Stimulated activated CD8-positive, alpha-beta memory T cell treated with anti-CD3 and anti-CD28 coated beads, Interleukin-4, amount 100 ng/mL, for 24 hours (primary cell): ENCODE measurements at places on chromosomes 5 and 9.

- no peak for DNase-seq
These were observed 91.8 kb upstream of the TXNDC8 start for GRCh38 chr9:110429453-110429852.

GRCh38 chr9:21965401-21965951, 28.7 kb downstream of the CDKN2A start:
- no peak for DNase-seq

DNA sequence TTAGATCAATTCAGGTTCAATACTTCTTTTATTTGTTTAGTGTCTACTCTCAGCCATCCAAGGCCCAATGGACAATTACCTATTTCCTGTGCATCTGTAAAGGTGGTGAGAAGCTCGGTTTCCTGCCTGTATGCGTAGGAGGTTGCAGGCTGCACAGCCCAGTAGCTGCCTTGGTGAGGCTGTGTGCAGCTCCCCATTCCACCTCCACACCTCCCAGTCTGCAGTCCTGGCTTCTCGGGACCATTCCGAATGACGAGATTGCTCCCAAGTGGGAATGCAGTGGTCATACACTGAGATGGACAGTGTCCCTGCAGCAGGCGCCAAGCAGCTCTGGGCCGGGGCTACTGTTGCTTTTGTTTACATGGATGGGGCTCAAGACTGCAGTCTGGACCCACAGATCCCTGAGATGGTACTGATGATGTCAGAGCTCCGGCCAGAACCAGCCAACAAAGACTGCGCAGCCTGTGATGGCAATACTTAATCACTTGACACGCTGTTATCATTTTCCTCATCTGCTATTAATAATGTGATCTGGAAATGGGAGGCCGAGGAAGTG, 206.1 kb upstream of the IRX1 start:
- no peak for DNase-seq

- no peak for DNase-seq
These were observed 8.6 kb downstream of the TRPM3 start for GRCh38 chr9:71112866-71113265.

GRCh38 chr9:96202971-96203780, 98.8 kb downstream of the HSD17B3 start:
- no peak for DNase-seq

- no peak for DNase-seq
These were observed 14.1 kb downstream of the SPATA9 start for GRCh38 chr5:95668728-95669127.

DNA sequence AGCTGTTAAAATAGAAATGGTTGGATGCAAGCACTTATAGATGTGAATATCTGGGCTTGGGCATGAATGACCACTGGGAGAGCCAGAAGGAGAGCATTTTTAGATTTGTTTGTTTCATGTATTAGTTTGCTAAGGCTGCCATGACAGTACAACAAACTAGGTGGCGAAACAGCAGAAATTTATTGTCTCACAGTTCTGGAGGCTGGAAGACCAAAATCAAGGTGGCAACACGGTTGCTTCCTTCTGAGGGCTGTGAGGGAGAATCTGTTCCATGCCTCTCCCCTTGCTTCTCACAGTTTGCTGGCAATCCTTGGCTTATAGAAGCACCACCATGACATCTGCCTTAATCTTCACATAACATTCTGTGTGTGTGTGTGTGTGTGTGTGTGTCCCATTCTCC, 20.2 kb upstream of the CDC23 start:
- DNase-seq = no peak

DNA sequence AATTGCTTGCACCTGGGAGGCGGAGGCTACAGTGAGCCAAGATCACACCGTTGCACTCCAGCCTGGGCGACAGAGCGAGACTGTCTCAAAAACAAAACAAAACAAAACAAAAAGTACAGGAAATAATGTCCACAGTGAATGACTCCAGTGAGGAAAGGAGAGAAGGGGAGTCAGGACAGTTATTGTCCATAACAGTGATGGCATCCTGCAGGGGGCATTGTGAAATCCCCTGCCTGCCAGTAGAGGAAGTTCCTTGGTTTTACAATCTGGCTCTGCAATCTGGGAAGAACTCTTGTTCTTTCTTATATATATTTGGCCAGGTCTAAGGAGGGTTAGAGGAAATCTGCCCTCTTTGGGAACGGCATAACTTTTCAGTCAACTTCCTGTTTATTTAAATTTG, 8.2 kb downstream of the SH3GL2 start:
- no peak for DNase-seq

DNA sequence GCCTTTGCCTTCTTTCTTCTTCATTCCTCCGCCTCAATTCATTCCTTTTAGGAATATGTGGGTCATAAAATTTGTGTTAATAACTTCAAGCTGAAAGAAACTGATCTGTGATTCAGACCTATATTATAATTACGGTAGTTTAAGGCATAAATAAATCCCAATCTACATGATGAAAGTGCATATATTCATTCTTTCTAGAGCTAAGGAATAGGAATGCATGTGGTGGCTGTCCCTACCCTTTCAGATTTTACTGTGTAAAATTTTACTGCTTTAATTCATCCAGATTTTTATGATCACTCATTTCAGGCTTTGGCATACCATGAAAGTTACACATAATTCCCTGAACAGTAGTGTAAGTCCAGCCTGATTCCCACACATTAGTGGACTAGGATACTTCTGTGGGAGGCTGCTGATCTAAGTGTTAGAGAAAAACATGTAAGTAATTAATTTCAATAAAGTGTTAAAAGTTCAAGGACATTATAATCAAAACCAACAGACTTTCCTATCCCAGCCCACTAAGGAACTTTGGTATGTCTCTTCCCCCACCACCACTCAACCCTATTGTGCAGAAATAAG, 83.1 kb downstream of the HINT1 start:
- DNase-seq = no peak

GRCh38 chr9:108905494-108905893, 28.4 kb downstream of the ELP1 start:
- no peak for DNase-seq

- DNase-seq = no peak
These were observed 218.8 kb downstream of the PRR16 start for GRCh38 chr5:120682851-120683250.

- no peak for DNase-seq
These were observed 55.5 kb downstream of the TMOD1 start for GRCh38 chr9:97556721-97557605.

GRCh38 chr5:13957032-13957645, 12.7 kb upstream of the DNAH5 start:
- no peak for DNase-seq

- no peak for DNase-seq
These were observed 80.0 kb downstream of the SEMA4D start for GRCh38 chr9:89417832-89418473.

- no peak for DNase-seq
These were observed 39.3 kb upstream of the IFNE start for GRCh38 chr9:21521448-21521847.

DNA sequence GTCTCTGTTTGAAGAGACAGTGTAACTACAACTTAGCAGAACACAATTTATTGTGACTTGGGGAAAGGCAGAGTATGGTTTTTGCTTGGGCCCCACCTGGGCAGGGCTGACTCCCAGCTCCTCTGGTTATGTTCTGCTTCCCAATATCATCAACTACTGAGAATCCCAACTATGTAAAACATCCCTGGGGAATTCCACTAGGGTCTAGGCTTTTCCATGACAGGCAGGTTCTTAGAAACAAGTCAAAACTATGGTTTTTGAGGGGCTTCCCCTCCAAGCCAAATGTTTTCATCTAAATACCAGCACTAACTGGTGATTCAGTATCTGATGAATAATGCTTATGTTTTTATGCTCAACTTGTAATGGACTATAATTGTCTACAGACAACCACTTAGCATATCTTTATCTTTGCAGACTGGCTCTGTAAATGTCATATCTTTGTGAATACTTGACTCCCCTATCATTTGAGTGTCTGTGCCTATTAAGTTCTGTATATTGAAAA, 409.5 kb downstream of the PDE4D start:
- no peak for DNase-seq

- no peak for DNase-seq
These were observed 10.9 kb downstream of the FAT2 start for GRCh38 chr5:151580239-151580638.

- no peak for DNase-seq
These were observed 640.0 kb downstream of the MAT2B start for GRCh38 chr5:164145458-164145857.

GRCh38 chr5:146327989-146328388, 10.7 kb upstream of the POU4F3 start:
- no peak for DNase-seq

- DNase-seq = no peak
These were observed 50.2 kb downstream of the FOCAD start for GRCh38 chr9:20734275-20734674.

DNA sequence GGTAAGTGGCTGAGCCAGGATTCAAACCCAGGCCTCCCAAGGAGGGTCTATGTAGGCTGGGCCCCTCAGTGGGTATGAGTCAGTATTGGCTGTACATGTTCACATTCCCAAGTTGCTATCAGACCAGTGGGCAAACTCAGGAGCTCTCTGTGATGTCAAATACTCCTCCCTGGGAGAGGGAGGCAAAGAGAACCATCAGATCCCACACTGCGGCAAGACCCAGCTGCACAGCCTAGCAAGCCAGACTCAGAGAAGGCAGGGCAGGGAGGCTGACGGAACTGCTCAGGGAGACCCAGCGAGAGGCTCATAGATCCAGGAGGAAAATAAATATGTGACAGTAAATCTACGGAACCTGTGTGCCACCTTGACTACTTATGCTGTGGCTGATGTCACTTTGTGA, 42.6 kb upstream of the SAP30L start:
- no peak for DNase-seq

DNA sequence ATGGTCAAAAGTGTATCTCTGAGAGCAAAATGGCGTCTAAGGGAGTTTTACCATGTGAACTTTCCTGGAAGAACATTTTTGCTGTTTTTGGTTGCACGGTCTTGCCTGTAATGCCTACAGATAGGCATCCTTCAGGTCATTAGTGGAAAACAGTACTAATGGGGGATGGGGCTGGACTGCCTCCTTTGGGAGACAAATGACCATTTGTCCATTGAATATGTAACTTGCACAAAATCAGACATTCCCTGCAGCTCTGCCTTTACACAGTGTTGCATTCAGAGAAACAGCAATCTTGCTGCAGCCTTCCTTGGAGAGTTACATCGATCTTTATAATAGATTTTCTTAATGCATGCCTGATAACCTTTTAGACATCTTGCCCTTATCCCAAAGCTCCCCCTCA, 138.5 kb upstream of the EGFLAM start:
- no peak for DNase-seq

DNA sequence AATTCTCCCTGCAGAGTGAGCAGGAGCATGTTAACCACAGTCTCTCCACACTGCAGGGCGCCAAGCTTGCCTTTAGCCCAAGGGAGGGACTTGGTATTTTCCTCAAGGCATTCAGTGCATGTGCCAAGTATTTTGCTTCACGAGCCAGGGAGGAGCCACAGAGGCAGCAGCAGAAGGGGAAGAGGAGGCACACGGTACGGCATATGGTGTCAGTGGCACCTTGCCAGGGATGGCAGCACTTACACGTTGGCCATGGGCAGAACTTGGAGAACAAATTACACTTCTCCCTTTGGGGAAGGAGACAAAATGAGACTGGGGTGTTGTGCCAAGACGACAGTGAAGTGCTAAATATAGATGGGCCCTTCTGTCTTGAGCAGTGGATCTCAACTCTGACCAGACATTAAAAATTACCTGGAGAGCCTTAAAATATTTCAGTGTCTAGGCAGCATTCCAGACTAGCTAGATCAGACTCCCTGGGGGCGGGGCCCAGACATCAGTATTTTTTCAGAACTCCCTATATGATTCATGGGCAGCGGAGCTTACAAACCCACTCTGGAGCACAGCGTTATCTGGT, 155.8 kb downstream of the DRD1 start:
- DNase-seq = no peak

GRCh38 chr9:21989440-21990189, 4.6 kb downstream of the CDKN2A start:
- no peak for DNase-seq

GRCh38 chr5:7075470-7075869, 320.5 kb upstream of the ADCY2 start:
- no peak for DNase-seq

DNA sequence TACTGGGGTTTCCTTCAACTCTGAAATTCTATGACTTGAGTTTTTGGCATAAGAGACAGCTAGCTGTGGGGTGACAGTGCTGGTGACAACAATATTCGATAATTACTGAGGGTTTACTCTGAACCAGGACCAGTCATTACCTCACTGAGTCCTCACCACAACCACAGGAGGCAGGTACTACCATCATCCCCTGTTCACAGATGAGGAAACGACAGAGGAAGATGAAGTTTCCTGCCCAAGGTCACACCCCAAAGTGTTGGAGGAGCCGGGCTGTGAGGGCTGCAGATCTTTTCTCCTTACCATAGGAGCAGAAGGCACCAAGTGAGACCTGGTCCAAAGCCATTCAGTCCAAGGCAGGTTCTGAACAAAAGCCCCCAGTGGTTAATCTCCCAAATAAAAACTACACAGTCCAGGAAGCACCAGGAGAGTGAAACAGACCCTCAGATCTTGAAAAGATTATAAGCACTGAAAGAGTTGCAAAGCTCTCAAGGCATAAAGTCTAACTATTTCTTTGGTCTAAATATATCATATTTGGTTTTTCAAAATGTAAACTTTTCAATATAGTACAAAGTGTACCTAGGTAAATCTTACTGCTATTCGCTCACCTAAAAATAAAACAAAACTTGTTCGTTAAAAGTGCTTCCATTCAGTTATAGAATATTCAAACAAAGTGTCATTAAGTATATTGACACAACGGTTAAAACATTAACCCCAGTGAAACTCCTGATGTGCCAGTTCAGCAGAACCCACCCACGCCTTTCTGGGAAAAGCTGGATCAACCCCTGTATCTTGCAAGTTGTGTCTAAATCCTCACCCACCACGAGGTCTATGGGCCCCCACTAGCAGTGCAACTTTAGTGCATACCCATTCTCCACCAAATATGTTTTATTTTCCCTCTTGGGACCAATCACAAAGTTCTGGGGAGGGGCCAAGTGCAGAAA, 82.6 kb upstream of the EQTN start:
- no peak for DNase-seq

DNA sequence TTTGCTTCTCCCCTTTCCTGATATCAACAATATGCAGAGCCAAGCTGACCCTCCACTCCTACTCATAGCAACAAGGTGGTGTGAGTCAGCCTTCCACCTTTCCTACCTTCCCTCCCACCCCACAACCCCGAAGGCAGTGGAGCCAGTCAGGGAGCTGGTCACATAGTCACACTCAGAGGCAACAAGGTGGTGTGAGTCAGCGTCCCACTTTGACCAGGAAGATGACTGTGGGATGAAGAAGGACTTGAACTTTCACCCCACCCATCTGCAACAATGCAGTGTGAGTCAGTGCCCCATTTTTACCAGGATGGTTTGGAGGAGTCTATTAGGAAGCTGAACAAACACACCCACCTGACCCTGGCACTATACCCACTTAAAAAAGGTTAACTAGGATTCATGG, 30.1 kb upstream of the ZNF782 start:
- no peak for DNase-seq
